ENCODE measurements at places on chromosomes 2 and 18.

DNA sequence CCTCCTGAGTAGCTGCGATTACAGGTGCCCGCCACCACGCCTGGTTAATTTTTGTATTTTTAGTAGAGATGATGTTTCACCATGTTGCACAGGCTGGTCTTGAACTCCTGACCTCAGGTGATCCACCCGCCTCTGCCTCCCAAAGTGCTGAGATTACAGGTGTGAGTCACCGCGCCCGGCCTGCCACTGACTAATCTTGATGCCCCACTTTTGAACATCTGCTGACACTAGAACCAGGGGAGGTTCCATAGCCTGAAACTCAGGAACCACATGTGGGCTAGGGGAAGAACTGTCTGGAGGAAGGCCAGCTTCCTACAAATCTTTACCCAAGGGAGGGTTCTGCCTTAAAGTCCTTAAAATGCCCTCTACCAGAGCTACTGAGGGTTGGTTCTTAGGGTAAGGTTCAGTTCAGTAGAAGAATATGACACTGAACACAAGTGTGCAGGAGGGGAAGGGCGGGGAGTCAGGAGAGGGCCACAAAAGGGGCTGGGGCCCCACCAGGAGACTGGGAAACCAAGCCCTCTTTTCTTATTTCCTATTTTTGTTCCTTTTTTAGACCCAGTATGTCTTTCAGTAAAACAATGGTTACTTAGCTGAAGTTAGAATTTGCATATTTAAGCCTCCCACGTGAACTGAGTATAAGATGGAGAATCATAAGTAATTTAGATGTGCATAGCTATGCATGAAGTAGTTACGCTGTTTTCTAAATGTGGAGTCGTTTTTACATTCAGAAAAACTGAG is 6.3 kb upstream of the RAB31 start:
- no peak for DNase-seq

DNA sequence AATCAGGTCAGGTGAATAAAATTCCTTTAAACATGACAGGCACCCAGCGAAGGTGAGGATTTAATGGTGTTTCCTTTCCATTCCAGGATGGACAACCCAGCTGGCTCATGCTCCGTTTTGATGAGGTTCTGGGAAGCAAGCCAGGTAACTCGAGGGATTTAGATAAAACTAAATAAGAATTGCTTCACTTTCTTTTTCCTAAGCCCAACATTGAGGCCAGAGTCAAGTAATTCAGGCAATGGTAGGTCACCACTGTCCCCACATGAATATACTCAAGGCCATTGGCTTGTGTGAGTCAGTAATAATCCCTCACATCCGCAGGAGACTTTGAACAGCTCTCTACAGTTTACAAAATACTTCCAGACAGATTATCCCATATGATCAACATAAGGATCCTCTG is 16.2 kb upstream of the LRATD1 start:
- DNase-seq, result no peak

DNA sequence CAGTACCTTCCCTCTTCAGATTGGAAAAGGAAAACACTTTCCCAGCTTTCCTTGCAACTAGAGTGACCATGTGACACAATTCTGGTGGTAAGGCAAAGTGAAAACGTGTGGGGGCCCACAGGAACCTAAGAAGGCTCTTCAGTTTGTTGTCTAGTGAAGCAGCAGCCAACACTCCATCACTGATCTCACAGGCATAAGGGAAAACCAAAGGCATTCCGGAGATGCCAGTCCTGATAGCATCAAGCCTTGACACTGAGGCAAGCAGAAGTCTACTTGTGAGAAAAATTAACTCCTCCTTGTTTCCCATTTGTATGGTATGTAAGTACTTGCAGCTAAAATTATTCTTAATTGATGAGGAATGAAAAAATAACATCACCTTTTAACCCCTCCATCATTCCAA is 88.3 kb downstream of the ETAA1 start:
- no peak for DNase-seq

DNA sequence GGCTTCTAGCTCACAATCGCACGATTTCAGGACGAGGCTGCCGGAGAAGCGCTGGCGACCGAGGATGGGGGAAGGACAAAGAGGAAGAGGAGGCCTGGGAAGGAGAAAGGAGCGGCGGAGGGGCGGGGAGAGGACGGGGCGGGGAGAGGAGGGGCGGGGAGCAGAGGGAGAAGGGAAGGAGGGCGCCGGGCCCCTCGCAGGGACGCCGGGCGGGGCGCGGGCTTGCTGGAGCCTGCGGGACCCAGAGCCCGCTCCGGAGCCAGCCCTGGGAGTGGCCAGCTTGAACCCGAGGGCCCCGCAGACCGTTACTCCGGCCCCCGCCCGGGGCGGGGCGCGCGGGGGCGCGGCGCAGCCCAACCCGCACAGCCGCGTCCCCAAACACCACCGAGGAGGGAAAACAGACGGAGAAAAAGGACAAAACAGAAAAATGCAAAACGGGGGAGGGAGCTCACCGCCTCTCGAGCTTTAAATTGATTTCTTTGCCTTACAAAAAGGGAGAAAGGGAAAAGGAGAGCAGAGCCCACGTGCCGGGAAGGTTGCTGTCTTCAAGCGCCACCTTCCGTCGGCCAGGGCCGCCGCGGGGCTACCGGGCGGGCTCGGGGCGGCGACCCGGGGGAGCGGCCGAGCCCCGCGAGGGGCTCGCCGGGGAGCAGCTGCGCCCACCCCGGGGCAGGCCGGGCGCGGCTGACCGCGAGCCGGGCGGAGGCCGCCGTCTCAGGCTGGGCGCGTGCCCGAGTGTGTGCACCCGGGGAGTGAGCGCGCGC is 781 bp upstream of the SOX11 start:
- peak; percentile 80 for DNase-seq

DNA sequence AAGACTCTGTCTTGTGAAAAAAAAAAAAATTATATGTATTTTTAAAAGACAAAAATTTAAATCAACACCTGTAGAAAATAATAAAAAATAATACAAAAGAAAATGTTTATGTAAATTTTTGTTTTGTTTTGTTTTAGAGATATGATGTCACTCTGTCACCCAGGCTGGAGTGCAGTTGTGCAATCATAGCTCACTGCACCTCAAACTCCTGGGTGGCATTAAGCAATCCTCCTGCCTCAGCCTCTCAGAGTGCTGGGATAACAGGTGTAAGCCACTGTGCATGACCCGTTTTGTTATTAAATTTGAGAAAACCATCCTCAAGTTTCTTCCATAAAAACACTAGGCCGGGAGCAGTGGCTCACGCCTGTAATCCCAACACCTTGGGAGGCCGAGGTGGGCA is 56.2 kb upstream of the B3GNT7 start:
- DNase-seq, result no peak
